ENCODE measurements at places on chromosomes 4 and X.

- DNase-seq, result no peak
These were observed 1.0 kb upstream of the GABRG1 start for GRCh38 chr4:46124773-46125413.

DNA sequence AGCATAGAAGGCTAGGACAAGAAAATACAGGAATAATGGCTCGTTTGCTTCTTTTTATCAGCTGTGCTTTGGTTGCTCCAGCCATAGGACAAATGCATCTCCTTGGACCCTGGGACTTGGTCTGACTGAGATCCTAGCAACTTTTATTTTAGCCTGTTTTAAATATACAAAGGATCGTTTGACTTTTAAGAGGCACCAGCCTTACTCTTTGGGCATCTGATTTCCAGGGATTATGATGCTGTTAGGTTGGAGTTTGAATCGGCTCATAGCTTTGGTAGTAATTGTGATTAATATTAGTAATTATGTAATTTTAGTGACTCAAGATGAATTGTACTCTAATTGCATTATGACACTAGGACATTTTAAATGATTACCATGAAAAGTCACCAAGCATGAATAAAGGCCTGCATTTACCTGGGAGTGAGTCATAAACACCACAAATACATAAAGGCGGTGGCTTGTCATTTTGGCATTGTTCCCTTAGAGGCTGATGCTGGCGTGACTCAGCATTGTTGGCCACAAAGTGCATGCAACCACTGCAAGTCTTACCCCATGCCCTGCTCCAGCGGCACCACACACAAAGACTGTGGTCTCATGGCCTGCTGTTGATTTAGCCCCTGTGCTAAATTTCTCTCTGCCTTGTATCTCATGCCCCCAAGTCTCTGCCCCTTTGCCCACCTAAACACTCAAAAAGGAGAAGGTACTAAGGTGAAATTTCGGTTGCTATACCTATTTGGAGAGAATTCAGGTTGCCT, 12.4 kb downstream of the GPAT3 start:
- peak; percentile 18 for DNase-seq

- DNase-seq, result no peak
These were observed 52.9 kb downstream of the ARHGAP24 start for GRCh38 chr4:85527815-85528214.

DNA sequence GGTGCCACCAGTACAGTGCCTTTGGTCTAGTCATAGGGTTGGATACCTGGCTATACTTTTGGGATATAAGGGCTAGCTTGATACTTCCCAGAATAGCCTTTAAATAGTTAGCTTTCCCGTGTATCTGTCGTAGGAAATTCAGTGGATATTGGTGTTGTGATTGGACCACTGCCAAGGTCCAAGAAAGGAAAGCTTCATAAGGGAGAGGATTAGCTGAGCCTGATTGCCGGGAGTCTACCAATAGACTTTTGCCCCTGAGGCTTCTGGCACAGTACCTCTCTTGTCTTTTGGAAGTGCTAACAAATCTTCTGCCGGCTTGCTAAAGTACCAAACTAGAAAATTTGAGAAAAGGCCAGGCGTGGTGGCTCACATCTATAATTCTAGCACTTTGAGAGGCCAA, 350.6 kb downstream of the CHIC1 start:
- no peak for DNase-seq

- DNase-seq, result no peak
These were observed 361.5 kb upstream of the FMR1 start for GRCh38 chrX:147550217-147550616.

DNA sequence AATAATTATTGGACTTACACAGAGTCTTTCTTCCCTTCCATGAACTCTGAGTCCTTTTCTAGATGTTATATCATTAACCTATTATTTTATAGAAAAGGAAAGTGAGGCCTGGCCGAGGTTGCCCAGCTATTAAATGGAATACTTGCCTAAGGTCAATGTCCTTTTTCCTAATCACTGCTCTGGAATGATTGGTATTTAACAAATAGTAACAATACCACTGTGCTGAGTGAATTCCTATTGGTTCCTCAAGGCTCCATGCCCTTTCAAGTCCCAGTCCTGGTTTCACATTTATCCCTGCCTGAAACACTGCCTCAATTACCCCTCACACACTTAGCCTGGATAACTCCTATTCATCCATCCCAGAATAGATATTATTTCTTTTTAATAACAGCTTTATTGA, 6.2 kb downstream of the TCEAL9 start:
- DNase-seq, result no peak

Measured in stimulated activated CD8-positive, alpha-beta memory T cell treated with anti-CD3 and anti-CD28 coated beads, Interleukin-15, amount 100 ng/mL, for 24 hours (primary cell).